ENCODE measurements at places on chromosomes 2 and 18.

DNA sequence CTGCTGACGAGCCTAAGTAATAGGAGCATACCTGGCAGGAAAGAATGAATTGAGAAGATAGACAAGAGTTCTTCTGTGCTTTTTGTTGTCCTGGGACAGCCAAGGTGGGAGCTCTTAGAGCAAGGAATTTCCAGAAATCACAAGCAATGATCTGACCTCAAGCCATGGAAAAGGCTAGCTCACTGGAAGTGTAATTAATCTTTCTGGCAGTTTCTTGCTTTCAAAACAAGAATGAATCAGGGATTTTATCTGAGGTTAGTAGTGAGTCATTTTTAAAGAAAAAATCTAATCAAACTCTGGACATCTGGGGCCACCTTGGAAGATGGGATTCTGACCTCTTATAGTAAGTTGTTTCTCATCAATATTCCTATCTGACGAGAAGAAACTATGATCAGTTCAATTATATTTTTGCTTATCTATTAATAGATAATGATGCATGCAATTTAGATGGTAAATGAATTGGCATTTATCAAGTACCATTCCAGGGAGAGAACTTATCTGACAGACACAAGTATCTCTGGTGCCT is 98.0 kb downstream of the ADCYAP1 start:
- no peak for DNase-seq

DNA sequence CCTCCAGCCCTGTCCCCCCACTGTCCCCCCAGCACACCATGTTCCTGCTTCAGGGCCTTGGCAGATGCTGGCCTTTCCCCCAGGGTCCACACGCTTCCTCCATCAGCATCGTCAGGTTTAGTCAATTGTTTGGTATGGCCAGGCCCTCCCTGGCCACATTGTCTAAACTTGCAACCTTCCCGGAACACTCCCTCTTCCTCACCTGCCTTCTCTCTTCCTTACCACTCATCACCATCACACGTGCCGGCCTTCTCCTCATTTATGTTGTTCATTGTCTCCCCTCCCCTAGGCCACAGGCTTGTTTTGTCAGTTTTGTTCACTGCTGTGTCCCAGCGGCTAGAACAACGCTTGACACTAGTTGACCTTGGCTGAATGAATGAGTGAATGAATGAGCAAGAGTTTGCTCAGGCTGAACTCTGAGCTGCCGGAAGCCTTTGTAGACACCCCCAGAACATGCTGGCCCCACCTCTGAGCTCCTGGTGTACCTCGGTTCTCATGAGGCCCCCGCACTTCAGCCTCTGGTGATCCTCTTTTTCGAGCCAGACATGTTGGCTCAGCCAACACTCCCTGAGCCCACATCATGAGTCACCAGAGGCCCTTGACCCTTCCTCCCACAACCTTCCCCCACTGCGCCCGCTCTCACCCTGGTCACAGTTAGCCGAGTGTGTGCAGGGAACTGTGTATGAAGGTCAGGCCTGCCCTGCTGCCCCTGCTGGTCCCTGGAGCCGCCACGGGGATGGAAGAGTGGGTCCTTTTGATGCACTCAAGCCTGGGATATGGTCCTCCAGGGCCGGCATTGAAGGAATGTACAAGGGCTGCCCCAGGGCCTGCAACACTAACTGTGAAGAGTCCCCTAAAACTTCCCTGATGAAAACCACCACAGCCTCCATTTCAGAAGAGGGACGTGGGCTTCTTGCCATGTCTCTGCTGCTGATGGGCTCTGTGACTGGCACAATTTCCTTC is 57.5 kb downstream of the HS1BP3 start:
- DNase-seq = peak; percentile 87

GRCh38 chr2:37349231-37349860 is 4.9 kb downstream of the QPCT start:
- no peak for DNase-seq

- no peak for DNase-seq
Measured at GRCh38 chr2:73293534-73294171, at the start of gene EGR4. EGR4 (minus strand) TSS chr2:73293548; CDS start chr2:73293317, 231 bp downstream.

GRCh38 chr18:55268628-55269275 is 309.5 kb upstream of the CCDC68 start:
- DNase-seq = no peak

GRCh38 chr2:120077896-120078295 is 65.0 kb downstream of the EPB41L5 start:
- DNase-seq = no peak

GRCh38 chr2:208366215-208367127 is 40.1 kb upstream of the PTH2R start:
- no peak for DNase-seq

- DNase-seq = no peak
Measured at GRCh38 chr2:207352978-207353671, 176.6 kb upstream of the CREB1 start.
